ENCODE measurements at places on chromosomes 11 and 22.

- DNase-seq: no peak
Observed at GRCh38 chr11:42913731-42914130, 398.1 kb upstream of the API5 start.

DNA sequence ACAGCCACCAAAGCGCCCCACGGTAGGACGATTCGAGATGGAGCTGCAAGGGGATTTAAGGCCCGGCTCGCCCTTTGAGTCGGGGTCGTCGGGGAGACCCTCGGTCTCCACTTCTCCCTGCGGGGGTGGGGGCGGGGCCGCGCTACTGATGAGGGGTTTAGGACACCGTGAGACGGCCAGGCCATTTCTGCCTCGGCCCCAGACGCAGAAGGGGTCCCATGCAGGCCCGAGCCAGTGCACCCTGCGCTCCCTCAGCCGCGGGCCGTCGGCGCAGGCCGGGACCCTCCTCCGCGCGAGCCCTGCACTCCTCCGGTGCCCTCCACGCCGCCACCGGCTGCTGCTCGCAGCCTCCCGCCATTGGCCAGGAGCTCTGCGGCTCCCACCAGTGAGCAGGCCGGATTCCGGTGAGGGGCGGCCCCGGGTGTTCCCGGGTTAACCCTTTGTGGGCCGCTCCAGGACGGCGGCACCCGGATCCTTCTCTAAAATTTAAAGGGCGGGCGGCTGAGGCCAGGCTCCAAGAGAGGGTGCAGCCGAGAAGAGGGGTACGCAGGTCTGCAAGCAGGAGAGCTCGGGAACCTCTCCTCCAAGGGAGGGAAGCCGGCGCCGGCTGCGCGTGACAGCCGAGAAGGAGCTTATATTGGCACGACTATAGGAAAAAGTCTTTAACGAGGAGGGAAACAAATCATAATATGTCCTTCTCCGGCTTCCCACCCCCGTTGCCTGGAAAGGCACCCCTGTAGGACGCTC, 18.0 kb downstream of the CREB3L1 start:
- DNase-seq: peak; percentile 73

- DNase-seq: no peak
Observed at GRCh38 chr11:78753297-78753696, 178.6 kb upstream of the NARS2 start.

DNA sequence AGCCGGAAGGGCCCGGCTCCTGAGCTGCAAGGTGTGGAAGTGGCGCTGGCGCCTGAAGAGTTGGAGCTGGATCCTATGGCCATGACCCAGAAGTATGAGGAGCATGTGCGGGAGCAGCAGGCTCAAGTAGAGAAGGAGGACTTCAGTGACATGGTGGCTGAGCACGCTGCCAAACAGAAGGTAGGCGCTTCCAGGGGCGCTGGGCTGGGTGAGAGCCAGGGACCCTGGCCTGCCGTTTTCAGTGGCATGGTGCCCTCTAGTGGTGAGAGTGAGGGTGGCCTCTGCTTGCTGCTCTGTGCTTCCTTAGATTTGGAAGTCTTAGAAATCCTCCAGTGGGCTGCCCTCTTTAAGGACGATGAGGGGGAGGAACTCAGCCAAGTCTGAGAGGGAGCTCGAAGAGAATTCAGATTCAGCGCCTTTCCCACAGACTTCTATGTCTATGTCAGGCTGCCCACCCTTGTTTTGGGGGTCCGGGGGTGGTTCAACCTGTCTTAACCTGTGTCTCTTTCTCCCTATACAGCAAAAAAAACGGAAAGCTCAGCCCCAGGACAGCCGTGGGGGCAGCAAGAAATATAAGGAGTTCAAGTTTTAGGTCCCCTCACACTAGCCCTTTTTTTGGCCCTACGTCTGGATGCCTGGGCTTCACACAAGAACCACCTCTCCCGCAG, 1.8 kb upstream of the PACS1 start:
- peak; percentile 80 for DNase-seq

GRCh38 chr11:15275141-15275540, 160.4 kb downstream of the INSC start:
- DNase-seq: no peak

- DNase-seq: no peak
Observed at GRCh38 chr11:32034149-32034548, 56.7 kb upstream of the RCN1 start.

GRCh38 chr22:29503811-29504372, 23.9 kb downstream of the NEFH start:
- DNase-seq: no peak

DNA sequence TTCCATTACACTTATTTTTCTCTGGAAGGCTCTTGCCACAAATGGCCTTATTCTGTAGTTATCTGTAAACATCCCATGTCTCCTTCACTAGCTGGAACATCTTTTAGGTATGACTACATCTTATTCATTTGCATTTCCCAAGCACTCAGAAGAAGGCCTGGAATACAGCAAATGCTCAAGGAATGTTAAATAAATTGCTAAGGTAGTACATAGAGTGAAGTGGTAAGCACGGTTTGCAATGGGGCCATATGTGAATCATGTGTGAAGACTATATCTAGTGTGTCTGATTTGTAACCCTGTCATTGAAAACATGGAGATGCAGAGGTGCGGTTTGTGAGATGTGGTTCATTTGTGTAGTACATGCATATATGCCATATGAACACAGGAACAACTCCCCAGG, 33.5 kb downstream of the GDPD4 start:
- no peak for DNase-seq

- DNase-seq: no peak
Observed at GRCh38 chr22:44807915-44808690, 55.7 kb downstream of the ARHGAP8 start.

DNA sequence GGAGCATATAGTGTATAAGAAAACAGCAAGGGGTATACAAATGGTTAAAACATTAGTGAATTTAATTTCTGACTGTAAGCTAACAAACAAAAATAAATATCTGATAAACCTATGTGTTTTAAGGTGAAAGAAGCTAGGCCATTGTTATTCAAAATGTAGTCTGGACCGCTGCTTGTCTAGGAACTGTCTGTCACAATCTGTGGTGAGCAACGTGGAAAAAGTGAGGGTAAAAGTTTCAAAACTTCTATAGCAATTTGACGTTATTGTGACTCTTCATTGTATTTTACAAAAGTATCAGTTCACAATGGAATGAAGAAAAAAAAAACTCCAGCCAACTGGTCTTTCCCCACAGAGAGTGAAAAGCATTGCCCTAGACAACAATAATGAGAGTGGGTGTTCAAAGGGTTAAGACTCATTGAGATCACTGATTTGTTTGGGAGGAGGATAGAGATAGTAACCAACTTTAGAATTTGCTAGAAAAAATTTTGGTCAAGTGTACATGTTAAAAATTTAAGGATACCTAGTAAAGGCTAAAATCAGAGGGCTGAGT, 79.1 kb downstream of the UVRAG start:
- DNase-seq: no peak

- DNase-seq: no peak
Observed at GRCh38 chr11:12838463-12839123, 164.4 kb downstream of the TEAD1 start.

DNA sequence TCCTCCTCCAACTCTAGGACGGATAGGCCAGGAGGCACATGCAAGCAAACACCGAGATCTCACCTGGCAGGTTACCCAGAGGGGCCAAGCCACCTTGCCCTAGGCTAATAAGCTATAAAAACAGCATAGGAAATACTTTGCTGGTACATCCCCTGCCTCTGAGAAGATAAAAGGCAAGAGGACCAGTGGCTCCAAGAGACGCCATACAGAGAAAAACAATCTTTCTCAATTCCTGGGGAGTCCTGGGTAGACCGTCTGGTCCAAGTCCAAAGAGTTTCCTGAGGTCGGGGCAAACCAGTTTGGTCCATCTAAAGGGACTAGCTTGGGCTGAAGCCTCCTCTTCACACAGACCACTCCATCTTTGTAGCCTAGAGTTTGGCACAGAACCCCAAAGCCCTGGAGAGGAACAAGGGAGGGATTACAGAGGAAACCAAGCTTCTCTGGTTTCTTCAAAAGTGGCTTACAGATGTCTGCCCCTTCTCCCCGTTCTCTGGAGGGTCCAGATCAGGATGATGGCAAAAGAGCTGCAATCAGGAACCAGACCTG, 40.4 kb downstream of the NUMA1 start:
- DNase-seq: no peak

DNA sequence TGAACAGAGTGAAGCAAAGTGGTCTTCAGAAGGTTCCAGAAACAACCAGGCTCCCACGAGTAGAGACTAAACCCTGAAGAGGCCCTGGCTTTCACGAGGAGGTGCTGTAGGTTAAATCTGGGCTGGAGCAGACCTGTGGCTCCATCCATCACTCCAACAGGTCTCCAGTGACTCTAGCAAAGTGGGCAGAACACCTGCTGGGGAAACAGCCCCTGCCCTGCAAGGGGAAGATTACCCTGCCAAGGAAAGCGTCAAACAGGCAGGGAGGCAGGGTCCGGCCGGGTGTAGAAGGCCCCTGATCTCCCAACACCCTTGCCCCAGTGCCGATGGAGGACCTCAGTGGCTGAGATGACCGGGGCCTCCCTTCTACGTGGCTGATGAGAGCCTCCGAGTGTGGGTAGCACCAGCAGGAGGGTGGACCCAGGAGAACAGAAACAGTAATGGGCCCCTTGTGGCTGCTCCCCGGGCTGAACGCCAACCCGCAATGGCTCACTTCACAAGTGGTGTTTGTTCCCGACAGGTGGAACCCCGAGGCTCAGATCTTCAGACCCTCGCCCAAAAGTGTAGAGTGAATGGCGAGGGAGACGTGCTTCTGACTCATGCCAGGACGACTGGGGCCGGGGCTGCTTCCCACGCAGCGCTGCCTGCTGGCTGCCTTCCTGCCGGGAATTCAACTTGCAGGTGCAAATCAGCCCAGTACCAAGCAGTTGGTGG, 112.0 kb downstream of the SHANK2 start:
- DNase-seq: no peak

DNA sequence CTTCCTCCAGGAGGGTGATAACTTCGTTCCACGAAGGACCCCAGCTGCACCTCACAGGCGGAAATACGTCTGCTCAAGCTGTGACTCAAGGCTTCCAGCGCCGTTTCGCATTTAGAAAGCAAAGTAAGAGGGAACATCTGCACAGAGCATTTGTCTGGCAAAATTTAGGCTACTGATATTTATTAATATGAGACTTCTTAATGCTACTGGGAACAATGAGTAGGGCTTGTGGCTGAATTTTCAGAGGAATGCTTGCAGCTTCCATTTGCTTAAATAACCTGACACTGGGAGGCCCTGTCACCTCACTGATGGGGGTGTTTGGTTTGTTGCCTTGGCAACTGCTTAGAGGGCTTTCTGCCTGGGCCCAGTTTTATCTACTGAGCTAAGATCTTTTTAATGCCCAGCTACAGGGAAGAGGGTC, 14.7 kb upstream of the ST14 start:
- DNase-seq: no peak

- no peak for DNase-seq
Observed at GRCh38 chr11:72904016-72904415, 89.8 kb downstream of the ATG16L2 start.

GRCh38 chr22:47604563-47604962, 842.1 kb downstream of the TBC1D22A start:
- no peak for DNase-seq

DNA sequence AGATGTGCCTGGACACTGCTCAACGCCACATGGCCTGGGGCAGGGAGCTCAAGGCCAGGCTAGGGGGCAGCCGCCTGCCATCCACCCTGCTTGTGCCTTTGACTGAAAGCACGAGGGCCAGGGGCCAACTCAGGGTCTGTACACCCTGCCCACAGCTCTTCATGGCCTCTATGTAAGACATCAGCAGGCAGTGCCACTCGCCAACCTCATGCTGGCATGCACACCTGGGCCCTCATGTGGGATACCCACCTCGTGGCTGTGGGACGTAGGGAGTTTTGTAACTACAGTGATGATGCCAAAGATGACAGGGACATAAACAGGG, 25.6 kb downstream of the TBX1 start:
- no peak for DNase-seq

- DNase-seq: no peak
Observed at GRCh38 chr11:19719960-19720359, 7.3 kb downstream of the NAV2 start.
